ENCODE measurements at places on chromosomes 4 and X. TPM values are rescaled to one million over a fixed set of nuclear protein-coding genes. Genes with fewer than 3 reads are reported as not detected.

The DSPP gene
- total RNA-seq, result not detected

The KDM6A gene
- total RNA-seq, result 26.5 TPM

DNA sequence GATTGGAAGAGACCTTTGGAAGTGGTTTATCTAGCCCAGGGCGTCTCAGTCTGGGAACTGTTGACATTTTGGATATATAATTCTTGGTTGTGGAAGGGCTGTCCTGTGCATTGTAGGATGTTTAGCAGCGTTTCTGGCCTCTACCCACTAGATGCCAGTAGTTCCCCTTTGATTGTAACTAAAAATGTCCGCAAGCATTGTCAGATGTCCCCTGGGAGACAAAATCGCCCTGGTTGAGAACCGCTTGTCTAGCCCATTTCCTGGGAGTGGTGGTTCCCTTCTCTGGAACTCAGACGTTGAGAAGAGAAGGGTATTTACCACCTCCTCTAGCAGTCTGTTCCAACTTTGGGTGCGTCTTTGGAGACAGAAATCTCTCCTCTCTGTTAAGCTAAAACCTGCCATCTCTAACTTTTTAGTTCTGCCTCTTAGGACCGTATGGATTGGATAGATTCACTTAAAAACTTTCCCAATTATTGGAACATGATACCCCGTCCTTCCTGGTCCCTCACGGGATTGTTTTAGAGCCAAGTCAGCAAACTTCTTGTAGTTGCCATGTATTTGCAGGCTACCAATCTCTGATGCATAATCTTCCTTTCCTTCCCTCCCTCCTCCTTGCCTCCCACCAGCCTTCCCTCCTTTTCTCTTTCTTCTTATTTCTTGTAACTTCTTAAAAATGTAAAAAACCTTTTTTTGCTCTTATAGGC lies 13.9 kb downstream of the TMEM165 start:
- DNase-seq, result peak; percentile 49

DNA sequence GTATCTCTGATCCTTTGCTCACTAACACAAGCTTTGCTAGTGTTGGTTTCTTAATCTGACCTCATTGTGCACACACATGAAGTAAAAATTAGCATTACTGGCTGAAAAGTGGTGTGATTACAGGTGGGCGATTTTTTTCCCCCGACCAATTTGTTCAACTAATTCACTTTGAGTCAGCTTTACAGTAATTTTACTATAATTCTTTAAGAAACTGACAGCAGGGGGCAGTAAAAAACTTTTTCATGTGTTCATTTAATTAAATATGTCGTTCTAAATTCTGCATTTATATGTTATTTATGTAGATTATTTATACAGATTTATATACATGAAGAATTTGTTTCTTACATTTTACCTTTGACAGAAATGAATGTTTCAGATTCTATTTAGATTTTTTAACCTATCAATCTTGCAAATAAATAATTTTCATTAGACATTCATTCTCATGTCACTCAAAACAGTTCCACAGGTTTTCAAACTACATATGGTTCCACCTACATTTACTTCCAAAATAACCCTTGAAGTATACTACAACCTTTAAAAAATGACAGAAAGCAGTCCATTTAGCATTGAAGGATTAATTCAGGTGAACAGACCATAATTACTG lies 17.5 kb downstream of the PALLD start:
- no peak for DNase-seq

DNA sequence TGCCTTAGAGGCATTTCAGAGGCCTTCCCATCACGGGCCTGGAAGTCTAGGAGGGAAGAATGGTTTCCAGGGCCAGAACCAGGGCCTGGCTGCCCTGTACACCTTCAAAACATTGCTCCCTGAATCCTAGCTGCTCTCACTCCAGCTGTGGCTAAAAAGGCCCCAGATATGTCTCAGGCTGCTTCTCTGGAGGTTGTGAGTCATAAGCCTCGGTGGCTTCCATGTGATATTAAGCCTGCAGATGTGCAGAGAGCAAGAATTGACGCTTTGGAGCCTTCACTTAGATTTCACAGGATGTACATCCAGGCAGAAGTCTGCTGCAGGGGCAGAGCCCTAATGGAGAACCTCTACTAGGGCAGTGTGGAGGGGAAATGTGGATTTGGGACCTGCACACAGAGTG lies 502.5 kb downstream of the GRXCR1 start:
- no peak for DNase-seq

Measured in glutamatergic neuron (in vitro differentiated cells).